ENCODE measurements at places on chromosomes 12 and 14.

- DNase-seq, result no peak
Measured at GRCh38 chr14:30861200-30861599, 13.2 kb upstream of the COCH start.

DNA sequence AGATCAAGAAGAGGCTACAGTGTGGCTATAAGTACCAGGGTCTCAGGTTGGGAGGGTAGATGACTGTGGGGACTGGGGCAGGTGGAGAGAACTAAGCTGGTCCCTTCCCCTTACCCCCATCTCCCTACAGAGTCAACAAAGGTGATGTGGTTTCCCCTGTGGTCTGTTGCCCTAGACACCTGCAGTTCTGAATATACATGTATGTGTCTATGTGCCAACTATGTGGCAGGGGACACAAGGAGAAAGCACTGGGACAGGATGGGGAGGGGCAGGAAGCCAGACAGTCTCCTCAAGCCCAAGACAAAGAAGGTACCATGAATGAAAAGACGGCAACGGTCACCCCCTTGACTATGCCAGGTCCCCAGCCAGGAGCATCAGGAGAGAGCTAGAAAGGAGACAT, 4.5 kb upstream of the HDAC7 start:
- DNase-seq, result no peak

DNA sequence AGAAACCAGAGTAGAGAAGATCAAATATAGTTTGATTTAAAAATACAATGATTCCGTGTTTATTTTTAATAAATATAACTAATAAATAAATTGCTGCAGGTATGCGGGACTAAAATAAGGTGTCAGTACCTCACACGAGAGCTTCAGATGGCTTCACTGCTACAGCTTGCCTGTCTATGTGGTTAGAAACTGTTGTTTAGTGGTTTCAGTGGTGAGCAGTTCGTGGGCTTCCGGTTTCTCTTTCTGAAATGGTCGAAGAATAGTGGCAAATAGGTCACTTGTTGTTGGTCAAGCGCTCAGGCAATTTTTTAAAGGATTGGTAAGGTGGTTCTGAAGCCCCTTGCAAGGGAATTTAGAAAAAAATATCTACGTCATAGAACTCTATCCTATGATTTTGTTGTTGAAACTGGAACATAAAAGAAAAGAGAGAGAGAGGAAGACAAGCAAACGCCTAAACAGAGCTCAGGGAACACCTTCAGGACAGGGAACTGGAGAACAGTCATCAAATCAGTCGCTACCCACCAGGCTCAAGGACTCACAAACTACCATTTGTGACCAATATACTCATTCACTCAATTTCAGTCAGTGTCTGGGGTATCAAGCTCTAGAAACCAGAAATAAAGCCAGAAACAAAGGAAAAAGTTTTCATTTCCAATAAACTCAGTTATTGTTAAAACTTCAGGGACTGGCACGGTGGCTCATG, 31.3 kb downstream of the GABARAPL1 start:
- DNase-seq, result no peak

DNA sequence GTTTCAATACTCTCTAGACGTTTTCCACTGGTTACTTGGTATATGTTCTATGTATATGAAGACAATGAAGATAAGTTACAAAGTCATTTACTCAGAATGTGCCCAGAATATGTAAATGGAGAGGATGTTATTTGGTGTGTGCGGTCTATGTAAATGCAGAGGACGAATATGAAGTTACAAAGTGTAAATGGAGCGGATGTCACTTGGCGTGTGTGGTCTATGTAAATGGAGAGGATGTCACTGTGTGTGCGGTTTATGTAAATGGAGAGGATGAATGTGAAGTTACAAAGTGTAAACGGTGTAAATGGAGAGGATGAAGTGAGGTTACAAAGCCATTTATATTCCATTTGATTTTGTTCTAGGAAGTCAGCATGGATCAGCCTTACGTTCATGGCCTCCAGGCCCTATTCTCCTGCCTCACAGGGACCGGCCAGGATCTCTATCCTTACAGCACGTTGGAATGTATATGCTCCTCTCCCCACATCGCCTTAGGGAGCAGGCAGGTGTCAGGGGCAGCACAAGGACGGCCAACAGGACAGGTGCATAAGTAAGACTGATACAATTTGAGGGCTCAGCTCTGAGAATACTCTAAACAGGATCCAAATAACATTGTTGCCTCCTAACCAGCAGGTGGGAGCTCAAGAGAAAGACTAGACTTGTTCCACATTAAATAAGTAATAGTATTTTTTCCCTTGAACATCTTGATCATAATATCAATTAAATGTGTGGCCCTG, 42.4 kb downstream of the GLRX5 start:
- DNase-seq, result no peak

GRCh38 chr14:90717916-90718315, 98.3 kb downstream of the TTC7B start:
- DNase-seq, result no peak

DNA sequence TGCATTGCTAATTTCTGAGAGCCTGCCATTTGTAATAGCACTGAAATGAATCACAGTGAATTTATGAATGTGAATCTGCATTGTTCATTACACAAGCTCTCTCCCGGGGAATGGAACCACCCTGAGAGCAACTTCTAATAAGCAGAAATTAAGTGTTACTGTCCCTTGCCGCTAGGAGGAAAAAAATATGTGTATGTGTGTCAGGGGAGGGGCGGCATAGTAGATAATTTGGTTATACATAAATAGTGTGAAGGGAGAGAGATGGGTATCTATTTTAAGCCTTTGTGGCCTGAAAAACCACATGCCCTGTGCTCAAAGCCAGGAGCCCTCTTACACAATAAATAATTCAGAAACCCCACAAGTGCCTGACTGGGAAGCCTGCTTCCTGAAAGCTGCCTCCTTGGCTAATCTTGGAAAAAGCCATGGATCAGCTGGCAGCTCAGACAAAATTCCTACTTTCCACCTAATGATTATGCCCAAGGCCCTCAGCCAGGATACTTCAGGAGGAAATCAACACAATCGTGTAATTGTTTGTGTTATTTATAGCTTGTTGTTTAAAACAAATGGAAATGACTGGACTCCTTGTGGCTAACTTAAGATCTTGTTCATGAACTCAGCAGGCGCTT, 366.2 kb upstream of the KITLG start:
- DNase-seq, result no peak
